ENCODE measurements at places on chromosomes 1 and 21. TPM values are rescaled to one million over a fixed set of nuclear protein-coding genes. Genes with fewer than 3 reads are reported as not detected.

Gene SLFNL1
- total RNA-seq = not detected

Gene HSPA6
- total RNA-seq = 1.4 TPM

Gene RAB25
- not detected for total RNA-seq

Gene IL10
- not detected for total RNA-seq

Gene ERICH3
- total RNA-seq = not detected
